ENCODE measurements at places on chromosomes 6 and 20.

- DNase-seq = no peak
These were observed 76.6 kb downstream of the ANKEF1 start for GRCh38 chr20:10111139-10111958.

DNA sequence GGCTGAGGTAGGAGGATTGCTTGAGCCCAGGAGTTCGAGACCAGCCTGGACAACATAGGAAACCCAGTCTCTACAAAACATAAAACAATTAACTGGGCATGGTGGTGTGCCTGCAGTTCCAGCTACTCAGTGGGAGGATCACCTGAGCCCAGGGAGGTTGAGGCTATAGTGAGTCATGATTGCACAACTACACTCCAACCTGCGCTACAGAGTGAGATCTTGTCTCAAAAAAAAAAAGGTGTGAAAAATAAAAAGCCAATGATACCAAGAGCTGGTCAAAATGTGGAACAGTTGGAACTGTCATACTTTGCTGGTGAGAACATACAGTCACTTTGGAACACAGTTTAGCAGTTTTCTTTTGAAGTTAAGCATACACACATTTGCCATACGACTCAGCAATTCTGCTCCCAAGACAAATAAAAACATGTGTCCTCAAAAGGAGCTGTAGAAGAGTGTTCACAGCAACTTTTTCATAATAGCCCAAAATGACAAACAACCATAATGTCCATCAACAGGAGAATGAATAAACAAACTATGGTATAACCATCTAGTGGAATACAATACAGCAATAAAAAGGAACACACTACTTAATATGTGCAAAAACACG lies 21.6 kb upstream of the FKBP5 start:
- DNase-seq = no peak

GRCh38 chr20:24016607-24017457 lies 28.3 kb upstream of the GGTLC1 start:
- DNase-seq = no peak

GRCh38 chr6:143555071-143555492 lies 43.6 kb upstream of the FUCA2 start:
- no peak for DNase-seq
